T1000 (cell line): ENCODE measurements at places on chromosomes 4 and X.

DNA sequence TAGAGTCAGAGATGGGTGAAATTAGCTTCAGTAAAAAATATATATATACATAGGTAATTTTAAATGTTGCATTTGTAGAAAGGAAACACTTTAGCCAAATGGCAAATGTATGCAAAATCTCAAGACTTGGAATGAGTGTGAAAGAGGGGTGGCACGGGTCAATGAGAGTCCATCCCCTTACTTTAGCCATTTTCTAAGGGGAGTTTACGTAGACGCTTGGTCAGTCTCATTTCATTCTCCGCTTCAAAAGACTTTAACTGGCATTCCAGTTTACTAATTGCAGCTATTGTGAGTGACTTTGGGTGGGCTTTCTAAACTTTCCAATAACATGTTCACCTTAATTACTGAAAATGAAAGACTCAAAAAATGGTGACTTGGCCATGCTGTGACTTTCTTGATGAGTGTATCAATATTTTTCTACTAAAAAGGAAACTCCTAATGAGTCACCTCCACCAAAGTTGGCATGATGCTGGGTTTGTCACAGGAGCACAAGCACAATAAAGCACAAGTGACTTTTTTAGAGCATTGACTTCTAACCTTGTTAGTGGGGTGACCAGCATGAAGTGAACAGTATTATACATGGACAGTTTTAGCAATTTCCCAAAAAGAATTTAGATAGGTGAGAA is 356.0 kb upstream of the RASGEF1B start:
- DNase-seq, result no peak

DNA sequence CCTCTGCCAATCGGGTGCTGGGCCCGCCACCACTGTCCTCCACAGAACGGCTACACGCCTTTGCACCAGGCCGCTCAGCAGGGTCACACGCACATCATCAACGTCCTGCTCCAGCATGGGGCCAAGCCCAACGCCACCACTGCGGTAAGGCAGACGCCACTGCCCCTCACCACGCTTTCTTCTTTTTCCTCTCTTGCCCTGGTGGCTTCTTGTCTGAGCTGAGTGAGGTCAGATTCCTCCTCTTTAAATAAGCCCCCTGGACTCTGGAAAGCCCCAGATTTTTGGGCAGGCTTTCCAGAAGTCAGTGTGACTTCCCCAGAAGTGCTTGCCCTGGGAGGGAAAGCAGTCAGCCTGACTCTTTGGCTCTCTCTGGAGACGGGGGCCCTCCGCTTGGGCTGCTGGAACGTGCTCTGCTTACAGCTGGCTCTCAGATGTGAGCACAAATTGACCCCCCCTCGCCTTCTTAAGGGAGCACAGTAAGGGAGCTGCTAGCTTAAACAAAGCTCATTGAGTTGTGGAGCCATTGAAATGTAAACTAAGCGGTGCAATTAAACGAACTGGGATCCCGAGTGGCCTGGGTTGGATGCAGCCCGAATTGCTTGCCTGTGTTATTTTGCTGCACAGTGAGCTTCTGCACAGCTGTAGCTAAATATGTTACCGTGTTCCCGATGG is 243.1 kb downstream of the ANK2 start:
- no peak for DNase-seq

DNA sequence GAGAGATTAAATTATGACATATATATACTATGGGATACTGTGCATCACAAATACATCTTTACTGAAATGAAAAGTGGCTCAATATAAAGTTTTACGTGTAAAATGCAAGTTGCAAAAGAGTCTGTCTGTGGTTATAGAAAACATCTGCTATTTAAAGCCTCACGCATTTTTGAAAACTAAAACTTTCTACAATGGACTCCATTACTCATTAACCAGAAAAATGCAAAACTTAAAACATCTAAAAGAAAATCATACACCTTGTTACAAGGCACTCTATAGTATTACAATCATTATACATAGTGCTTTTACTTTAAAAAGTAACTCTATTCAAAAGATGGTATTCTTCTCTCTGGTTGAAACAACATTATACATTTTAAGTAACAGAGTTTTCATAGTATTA is 755.6 kb downstream of the DMD start:
- DNase-seq, result no peak

DNA sequence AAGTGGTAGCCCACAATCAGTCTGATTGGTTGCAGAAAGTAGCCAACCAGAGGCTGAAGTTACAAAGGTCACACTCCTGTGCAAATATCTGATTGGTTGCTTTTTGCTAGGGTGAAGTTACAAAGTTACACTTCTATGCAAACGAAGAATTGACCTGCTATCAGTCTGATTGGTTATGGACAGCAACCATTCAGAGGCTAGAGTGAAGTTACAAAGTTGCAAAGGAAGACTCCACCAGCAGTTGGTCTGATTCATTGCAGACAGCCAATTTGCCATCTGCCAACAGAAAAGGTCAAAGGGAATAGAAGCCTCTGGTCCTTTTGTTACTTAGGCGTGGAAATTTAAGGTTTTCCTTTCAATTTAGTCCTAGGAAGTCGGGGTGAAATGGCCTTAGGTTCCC is 377.7 kb downstream of the PRDM5 start:
- DNase-seq, result no peak

GRCh38 chrX:71650333-71650969 is 16.9 kb upstream of the LOC101059915 start:
- no peak for DNase-seq

- no peak for DNase-seq
Measured at GRCh38 chr4:6390356-6390755, 82.1 kb downstream of the PPP2R2C start.

- DNase-seq, result peak; percentile 16
Measured at GRCh38 chrX:134676436-134676835, 18.2 kb upstream of the PLAC1 start.
